ENCODE measurements at places on chromosomes 3 and 15.
A peak's percentile ranks its signal among the peaks of the same experiment; 100 is the strongest.

- no peak for DNase-seq
Observed at GRCh38 chr15:73333001-73333400, 35.8 kb downstream of the HCN4 start.

- peak; percentile 62 for DNase-seq
Observed at GRCh38 chr3:134090031-134090430, 60.3 kb upstream of the SLCO2A1 start.

DNA sequence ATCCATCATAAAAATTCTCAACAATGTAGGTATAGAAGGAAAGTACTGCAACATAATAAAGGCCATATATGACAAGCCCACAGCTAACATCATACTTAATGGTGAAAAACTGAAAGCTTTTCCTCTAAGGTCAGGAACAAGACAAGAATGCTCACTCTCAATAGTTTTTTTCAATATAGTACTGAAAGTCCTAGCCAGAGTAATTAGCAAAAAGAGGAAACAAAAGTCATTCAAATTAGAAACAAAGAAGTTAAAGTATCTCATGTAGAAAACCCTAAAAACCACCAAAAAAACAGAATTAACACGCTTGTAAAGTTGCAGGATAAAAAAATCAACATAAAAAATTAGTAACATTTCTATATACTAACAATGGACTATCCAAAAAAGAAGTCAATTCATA, 61.8 kb downstream of the MYH15 start:
- no peak for DNase-seq

- DNase-seq = peak; percentile 47
Observed at GRCh38 chr3:8650583-8651416, 6.2 kb upstream of the SSUH2 start.

DNA sequence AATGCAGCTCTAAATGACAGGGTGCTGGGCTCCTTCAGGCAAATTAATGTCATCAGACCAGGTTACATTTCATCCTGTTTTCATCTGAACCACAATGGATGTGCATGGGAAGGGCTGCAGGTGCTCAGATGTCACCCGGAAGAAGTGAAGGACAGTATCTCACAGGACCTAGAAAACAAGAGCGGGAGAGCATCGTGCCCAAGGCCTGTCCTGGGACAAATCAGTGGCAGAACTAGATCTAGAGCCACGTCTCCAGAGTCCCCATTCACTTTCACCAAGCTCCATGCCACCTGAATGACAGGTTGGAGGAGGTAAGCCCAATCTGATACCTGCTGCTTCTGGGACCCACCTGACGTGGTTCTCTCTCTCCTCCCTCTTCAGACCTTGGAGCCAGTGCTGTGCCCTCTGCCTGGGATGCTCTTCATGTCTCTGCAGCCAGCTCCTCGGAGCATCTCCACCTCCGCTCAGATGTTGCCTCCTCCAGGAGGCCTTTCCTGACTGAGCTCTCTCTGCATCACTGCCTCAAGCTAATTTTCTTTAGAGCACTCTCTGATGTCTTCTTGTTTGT, 77.3 kb downstream of the CPN2 start:
- DNase-seq = no peak

GRCh38 chr3:123584284-123584987, 417 bp downstream of the HACD2 start:
- peak; percentile 52 for DNase-seq

GRCh38 chr3:173893835-173894234, 496.3 kb downstream of the NLGN1 start:
- DNase-seq = no peak

GRCh38 chr3:66404903-66405700, 95.7 kb downstream of the LRIG1 start:
- DNase-seq = no peak

- peak; percentile 84 for DNase-seq
Observed at GRCh38 chr3:9864200-9864927, 15.7 kb downstream of the CIDEC start.

- DNase-seq = no peak
Observed at GRCh38 chr15:66649235-66649984, 52.6 kb upstream of the SMAD6 start.

DNA sequence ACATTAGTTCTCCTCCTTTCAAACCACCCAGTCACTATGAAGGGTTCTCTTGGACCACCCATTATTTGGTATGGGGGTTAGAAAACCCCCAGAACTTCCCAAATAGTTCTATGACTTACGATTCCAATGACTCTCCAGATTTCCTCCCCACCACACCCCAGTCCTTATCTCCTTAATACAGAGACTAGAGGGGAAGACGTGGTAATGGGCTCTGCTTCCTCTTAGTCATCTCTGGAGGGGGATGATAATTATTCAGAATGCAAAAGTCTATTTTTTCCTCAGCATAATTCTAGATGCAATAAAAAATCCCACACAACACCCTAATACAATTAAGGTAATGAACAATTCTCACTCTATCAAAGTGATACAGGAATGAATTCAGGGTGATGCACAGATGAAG, 48.9 kb upstream of the CFAP161 start:
- DNase-seq = no peak

DNA sequence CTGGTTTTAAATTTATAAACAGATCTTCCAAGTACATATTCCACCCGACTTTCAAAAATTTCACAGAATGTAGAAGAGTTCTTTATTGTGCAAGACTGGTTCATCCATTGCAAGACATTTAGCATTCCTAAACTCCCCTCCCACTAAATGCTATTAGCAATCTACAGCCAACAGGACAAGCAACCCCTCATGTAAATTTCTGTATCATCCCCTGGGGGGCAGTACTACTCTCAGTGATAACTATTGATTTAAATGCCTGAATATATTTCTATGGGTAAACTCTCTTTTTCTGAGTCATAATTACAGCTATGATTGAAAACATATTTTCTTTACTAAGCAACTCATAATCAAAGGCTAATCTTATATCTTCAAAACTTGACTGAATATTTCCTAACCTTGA, 10.7 kb upstream of the SLC15A2 start:
- DNase-seq = peak; percentile 20

GRCh38 chr15:79673416-79674123, 223.2 kb downstream of the MTHFS start:
- DNase-seq = peak; percentile 91

DNA sequence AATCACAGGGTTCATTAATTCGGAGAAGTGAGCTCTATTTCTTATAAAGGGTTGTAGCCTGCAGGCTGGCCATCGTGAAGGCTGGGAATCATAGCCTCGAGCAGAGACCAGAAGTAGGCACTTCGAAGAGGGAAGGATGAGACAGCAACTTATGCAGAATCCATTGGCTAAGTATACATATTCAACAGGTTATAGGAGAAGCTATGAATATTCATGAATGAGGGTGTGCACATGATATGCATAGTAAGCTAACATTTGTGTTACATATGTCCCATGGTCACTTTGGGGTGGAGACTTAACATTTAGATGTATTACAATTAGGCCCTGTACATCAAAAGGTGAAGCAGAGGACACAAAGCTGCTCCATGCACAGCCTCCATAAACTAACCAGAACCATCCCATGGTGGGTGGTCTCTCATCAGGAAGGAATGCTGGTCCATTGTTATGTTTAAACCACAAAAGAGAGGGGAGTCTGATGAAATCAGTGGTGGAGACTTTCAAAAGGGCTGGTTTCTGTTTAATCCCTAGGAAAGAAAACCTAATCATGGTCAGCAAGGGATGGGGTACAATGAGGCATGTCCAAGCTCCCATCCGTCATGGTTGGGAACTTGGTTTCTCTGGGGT, 80.8 kb upstream of the FHIT start:
- DNase-seq = no peak

DNA sequence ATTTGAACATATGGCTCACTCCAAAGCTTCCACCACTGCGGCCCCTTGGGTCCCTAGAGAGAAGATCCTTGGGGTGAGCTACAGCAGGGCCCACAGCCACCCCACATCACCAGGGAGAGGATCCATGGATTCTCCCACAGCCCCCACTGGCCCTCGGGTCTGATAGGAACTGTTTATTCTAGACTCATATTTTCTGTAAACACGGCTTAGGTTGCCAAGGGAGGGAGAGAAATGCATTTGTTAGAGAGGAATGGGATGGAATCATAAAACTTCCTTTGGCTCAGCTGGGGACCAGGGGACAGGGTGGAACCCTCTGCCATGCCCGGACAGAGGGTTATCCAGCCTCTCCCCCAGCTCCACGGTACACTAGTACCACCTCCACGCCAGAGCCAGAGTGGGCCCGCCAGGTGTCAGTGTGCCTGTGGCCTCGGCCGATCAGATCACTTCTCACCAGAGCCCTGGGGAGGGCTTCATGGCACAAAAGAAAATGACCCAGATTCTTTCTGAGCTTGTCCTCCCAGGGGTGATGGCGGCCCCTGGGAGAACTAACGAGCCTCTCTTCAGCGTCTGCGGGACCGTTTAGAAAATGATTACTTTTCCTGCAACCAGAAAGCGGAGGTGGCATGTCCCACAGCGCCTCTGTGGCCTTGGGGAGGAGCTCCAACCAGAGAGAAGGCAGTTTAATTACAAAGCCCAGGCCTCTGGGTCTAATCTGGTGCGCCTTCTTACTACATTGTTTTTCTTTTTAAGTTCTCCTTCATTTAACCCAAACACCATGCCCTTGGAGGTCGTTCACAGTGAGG, 33.7 kb downstream of the ADCY5 start:
- DNase-seq = no peak

GRCh38 chr15:101165905-101166471, 85.9 kb downstream of the CHSY1 start:
- no peak for DNase-seq

GRCh38 chr3:33993631-33994030, 195.2 kb downstream of the PDCD6IP start:
- DNase-seq = peak; percentile 71

- no peak for DNase-seq
Observed at GRCh38 chr3:13880811-13881156, 913 bp upstream of the WNT7A start.

- no peak for DNase-seq
Observed at GRCh38 chr15:74844319-74845207, 1.6 kb upstream of the ULK3 start.

- DNase-seq = no peak
Observed at GRCh38 chr3:55218577-55218976, 268.5 kb downstream of the WNT5A start.
